Activated T-cell treated with anti-CD3 and anti-CD28 coated beads, Interleukin-2, amount 50 U/mL, for 1 hour (primary cell): ENCODE measurements at places on chromosomes 13 and 19.

- no peak for DNase-seq
Observed at GRCh38 chr19:46564701-46565100, 36.4 kb upstream of the CALM3 start.

- DNase-seq: no peak
Observed at GRCh38 chr13:109412283-109412901, 374.0 kb downstream of the IRS2 start.

- DNase-seq: peak; percentile 36
Observed at GRCh38 chr19:2552859-2553258, 76.9 kb downstream of the GADD45B start.

DNA sequence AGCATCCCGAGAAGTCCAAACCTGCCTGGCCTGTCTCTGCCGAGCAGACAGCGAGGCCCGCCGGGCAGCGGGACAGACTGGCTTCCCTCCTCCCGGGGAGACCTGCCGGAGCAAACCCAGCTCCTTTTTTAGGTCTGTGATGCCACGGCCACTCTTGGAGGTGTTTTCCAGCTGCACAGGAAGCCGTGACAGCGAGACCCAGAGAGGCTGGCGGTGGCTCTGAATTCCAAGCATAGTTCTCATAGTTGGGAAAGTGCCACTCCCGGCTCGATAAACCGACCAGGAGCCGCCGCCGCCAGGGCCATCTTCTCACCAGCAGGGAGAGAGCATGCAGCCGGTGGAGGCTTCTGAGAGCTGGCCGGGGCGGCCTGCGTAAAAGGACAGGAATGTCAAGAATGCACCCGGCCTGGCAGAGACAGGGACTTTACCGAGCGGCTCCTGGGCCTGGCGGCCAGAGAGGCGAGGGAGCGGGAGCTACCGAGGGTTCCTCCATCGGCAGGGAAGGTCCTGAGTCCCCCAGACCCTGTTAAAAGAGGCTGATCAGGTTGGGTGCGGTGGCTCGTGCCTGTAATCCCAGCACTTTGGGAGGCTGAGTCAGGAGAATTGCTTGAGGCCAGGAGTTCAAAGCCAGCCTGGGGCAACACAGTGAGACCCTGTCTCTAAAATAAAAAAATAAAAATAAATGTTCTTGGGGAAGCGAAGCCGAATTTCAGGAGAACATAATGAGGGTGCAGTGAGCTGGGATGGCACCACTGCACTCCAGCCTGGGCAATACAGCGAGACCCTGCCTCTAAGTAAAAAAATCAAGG lies 64.9 kb downstream of the GADD45B start:
- DNase-seq: no peak

GRCh38 chr13:96551546-96551945 lies 442.7 kb downstream of the OXGR1 start:
- no peak for DNase-seq

DNA sequence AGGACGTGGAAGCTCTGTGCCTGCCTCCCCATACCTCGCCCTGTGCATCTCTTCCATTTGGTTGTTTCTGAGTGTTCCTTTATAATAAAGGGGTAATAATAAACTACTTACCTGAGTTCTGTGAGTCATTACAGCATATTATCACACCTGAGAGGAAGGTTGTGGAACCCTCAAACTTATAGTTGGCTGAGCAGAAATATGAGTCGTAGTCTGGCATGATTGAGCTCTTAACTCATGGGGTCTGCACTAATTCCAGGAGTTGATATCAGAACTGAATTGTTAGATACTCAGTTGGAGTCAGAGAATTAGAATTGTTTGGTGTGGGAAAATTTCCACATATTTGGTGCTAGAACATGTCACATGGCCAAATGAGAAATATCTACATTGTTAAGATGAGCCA lies 52.4 kb upstream of the HTR2A start:
- no peak for DNase-seq

GRCh38 chr19:11179716-11180297 lies 17.5 kb downstream of the KANK2 start:
- DNase-seq: no peak
